Upper lobe of left lung (tissue), 6 donors: ENCODE measurements at places on chromosomes 6 and 20. TPM values are rescaled to one million over a fixed set of nuclear protein-coding genes. Genes with fewer than 3 reads are reported as not detected.

The BMP6 gene
- total RNA-seq: 4.5 TPM

The ANKRD66 gene
- 2.1 TPM for total RNA-seq

The XKR7 gene
- total RNA-seq: not detected

The PRICKLE4 gene
- total RNA-seq: 42.1 TPM

The CCN6 gene
- total RNA-seq: not detected

The SLC16A10 gene
- 8.7 TPM for total RNA-seq

The TTK gene
- total RNA-seq: 0.97 TPM

- no peak overlapping the region for H3K27ac ChIP-seq
- H3K27me3 ChIP-seq: no peaks in the 10 kb centered on the region
- no peaks in the 10 kb centered on the region for H3K4me1 ChIP-seq
- no peak for DNase-seq
Observed at GRCh38 chr20:35121186-35121585, 25.9 kb downstream of the EDEM2 start.

GRCh38 chr6:156190270-156190669 is 586.9 kb upstream of the ARID1B start:
- no peak for DNase-seq
- H3K27ac ChIP-seq: no peak overlapping the region
- no peaks in the 10 kb centered on the region for H3K36me3 ChIP-seq
- H3K4me1 ChIP-seq: no peaks in the 10 kb centered on the region
- no peak overlapping the region for H3K4me3 ChIP-seq
- H3K27me3 ChIP-seq: no peaks in the 10 kb centered on the region

DNA sequence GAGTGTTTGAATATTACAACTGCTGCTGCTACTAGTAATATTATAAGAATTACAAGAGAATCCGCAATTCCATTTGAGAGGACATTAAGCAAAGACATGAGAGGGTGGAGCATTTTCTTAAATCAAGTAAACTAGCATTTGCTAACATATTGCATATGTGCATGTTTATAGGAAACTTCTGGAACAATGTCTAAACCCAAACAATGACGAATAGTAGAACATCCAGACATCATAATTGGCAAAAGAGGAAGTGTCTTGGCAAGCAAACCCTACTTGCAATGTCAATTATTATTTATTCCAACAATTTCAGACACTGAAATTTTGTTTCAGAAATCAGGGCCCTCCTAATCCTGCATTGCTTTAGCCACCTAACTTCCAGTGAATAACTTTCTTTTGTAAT is 1155.3 kb upstream of the GJE1 start:
- H3K27ac ChIP-seq: no peak overlapping the region
- H3K4me3 ChIP-seq: no peak overlapping the region
- no peaks in the 10 kb centered on the region for H3K27me3 ChIP-seq
- H3K4me1 ChIP-seq: no peaks in the 10 kb centered on the region
- DNase-seq: no peak
- H3K36me3 ChIP-seq: no peaks in the 10 kb centered on the region

GRCh38 chr6:167107787-167108186 is 15.1 kb upstream of the CCR6 start:
- H3K27me3 ChIP-seq: no peaks in the 10 kb centered on the region
- no peaks in the 10 kb centered on the region for H3K36me3 ChIP-seq
- no peak for DNase-seq

- no peak overlapping the region for H3K4me3 ChIP-seq
- H3K27ac ChIP-seq: no peak overlapping the region
- no peaks in the 10 kb centered on the region for H3K36me3 ChIP-seq
- no peak for DNase-seq
Observed at GRCh38 chr6:146972546-146972945, 231.7 kb upstream of the STXBP5 start.

- no peak overlapping the region for H3K4me3 ChIP-seq
- H3K27ac ChIP-seq: no peak overlapping the region
- no peak for DNase-seq
- no peaks in the 10 kb centered on the region for H3K36me3 ChIP-seq
Observed at GRCh38 chr20:48064929-48065328, 279.6 kb upstream of the SULF2 start.

DNA sequence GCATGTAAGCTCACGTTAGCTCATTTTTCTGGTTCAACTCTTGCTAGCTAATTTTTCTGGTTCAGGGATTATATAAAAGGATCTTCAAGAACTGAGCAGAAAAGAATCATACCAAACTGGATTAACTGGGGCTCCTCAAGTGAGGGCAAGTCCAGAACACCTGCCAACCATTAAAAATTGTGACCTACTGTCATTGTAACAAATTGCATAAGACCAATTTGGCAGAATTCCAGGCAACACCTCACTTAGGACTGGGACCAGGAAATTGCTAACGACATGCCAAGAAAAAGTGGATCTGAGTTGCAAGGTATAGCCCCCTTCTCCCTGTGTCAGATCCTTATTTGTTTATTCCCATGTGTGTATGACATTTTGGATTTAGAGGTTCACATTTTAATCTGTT is 216.6 kb downstream of the HIVEP2 start:
- no peaks in the 10 kb centered on the region for H3K27me3 ChIP-seq
- H3K36me3 ChIP-seq: no peaks in the 10 kb centered on the region
- no peak overlapping the region for H3K27ac ChIP-seq

GRCh38 chr20:62918831-62919230 is 7.5 kb downstream of the DIDO1 start:
- DNase-seq: no peak
- H3K4me1 ChIP-seq: peaks cover 97% of the 10 kb centered on the region
- no peak overlapping the region for H3K27ac ChIP-seq
- H3K4me3 ChIP-seq: no peak overlapping the region
- H3K36me3 ChIP-seq: no peaks in the 10 kb centered on the region

GRCh38 chr6:125809570-125810170 is 18.9 kb downstream of the NCOA7 start:
- H3K36me3 ChIP-seq: no peaks in the 10 kb centered on the region
- no peak for DNase-seq
- no peak overlapping the region for H3K4me3 ChIP-seq
- no peaks in the 10 kb centered on the region for H3K27me3 ChIP-seq
- H3K27ac ChIP-seq: no peak overlapping the region

DNA sequence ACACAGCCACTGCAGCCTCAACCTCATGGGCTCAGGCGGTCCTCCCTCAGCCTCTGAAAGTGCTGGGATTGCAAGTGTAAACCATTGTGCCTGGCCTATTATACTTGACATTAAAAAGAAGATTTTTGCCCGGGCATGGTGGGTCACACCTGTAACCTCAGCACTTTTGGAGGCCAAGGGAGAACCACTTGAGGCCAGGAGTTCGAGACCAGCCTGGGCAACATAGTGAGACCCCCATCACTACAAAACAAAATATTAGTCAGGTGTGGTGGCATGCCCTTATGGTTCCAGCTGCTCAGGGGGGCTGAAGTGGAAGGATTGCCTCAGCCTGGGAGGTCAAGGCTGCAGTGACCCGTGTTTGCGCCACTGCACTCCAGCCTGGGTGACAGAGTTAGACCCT is 42.4 kb downstream of the FAM217A start:
- H3K27me3 ChIP-seq: no peaks in the 10 kb centered on the region
- H3K4me1 ChIP-seq: peaks cover 13% of the 10 kb centered on the region
- no peak overlapping the region for H3K4me3 ChIP-seq
- no peak overlapping the region for H3K27ac ChIP-seq
- DNase-seq: no peak

- no peaks in the 10 kb centered on the region for H3K36me3 ChIP-seq
- no peaks in the 10 kb centered on the region for H3K27me3 ChIP-seq
- DNase-seq: no peak
- no peak overlapping the region for H3K4me3 ChIP-seq
Observed at GRCh38 chr6:161068321-161068741, 76.8 kb downstream of the MAP3K4 start.

- H3K36me3 ChIP-seq: no peaks in the 10 kb centered on the region
- no peaks in the 10 kb centered on the region for H3K4me1 ChIP-seq
- no peak overlapping the region for H3K4me3 ChIP-seq
Observed at GRCh38 chr6:105452924-105453756, 50.3 kb upstream of the PREP start.

- H3K27me3 ChIP-seq: no peaks in the 10 kb centered on the region
- DNase-seq: no peak
- peak overlapping the region; percentile 98 for H3K27ac ChIP-seq
- H3K4me3 ChIP-seq: peak overlapping the region; percentile 94
Observed at GRCh38 chr20:8020314-8021079, 936 bp upstream of the TMX4 start.

DNA sequence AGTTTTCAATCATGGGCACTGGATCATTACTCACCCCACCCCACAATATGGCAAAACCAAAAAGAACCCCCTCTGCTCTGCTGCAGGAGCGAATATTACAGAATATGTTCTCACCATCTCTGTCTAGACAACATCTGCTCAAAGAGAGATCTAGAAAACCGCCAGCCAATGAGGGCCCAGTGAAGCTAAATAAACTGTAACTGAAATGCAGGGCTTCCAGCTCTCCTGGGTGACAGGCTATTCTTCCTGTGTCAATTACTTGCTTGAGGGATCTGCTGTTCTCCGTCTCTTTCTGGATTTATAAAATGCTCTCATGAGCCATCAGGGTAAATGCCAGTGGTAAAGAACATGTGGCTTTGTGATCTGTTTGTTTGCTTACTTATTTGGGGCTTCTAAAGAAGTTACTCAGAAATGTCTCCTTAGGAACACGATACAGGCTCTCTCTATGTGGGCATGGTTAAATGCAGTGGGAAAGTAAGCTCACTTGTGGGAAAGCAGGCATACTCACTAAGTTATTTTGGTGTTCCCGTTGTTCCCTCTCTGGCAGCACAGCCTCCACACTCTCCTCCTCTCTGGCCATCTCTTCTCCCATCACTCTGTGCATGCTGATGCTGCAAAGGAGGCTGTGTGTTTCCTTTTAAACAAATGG is 44.8 kb downstream of the TTI1 start:
- no peak overlapping the region for H3K4me3 ChIP-seq
- H3K36me3 ChIP-seq: peaks cover under 1% of the 10 kb centered on the region
- H3K4me1 ChIP-seq: peaks cover 69% of the 10 kb centered on the region
- no peak for DNase-seq
- H3K27me3 ChIP-seq: no peaks in the 10 kb centered on the region

DNA sequence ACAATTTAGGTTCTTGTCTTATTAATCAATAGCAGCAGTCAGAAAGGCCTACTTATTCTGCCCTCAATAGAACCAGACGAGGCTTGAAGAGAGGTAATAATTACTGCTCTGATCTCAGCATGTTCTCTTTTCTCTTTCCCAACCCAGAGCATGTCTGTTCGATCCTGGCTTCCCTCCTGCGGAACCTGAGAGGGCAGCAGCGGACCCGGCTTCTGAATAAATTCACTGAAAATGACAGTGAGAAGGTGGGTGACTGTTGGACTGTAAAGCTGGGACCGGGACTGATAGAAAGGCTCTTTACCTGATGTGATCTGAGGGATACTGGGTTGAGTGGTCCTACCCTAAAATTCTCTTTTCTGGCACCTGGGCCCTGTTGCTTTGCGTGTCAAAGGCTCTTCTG is 63.0 kb upstream of the VSTM2L start:
- DNase-seq: no peak
- H3K27me3 ChIP-seq: no peaks in the 10 kb centered on the region
- no peak overlapping the region for H3K27ac ChIP-seq
- no peak overlapping the region for H3K4me3 ChIP-seq
- no peaks in the 10 kb centered on the region for H3K4me1 ChIP-seq

DNA sequence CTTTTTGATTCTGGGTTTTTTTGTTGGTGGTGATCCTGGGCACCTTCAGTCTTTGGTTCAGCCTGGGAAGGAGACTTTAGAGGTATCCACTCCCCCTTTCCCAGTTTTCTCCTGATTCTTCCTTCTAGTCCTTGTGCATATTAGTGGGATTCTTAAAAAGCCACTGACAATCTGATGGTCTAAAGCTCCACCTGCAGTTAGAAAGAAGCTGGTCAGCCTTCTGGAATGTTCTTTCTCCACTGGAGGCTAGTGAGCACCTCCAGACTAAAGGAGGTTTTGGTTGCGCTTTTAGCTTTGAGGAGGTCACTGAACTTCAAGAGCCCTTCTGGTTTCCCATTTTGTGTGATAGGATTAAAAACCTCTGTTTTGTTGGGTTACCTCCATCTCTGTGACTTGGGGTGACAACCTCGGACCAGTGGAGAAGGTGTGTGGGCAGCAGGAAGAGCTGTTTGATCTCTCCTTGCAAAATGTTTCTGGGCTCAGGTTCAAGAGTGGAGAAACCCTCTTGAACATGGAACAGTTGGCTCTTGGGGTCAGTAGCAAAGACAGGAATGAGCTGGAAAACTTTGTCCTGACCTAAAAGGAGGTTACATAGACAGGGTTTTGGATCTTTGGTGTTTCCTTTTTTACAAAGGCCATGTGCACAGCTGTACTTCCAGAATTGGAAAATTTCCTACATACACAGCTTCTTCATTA is 29.0 kb downstream of the JARID2 start:
- peak overlapping the region; percentile 40 for H3K27ac ChIP-seq
- H3K27me3 ChIP-seq: no peaks in the 10 kb centered on the region
- H3K36me3 ChIP-seq: no peaks in the 10 kb centered on the region
- H3K4me3 ChIP-seq: no peak overlapping the region

GRCh38 chr20:59825944-59826759 is 107.3 kb downstream of the SYCP2 start:
- H3K36me3 ChIP-seq: no peaks in the 10 kb centered on the region
- DNase-seq: peak; percentile 68
- no peaks in the 10 kb centered on the region for H3K27me3 ChIP-seq

GRCh38 chr6:56382416-56382940 is 135.1 kb upstream of the COL21A1 start:
- no peak for DNase-seq
- no peaks in the 10 kb centered on the region for H3K4me1 ChIP-seq
- H3K4me3 ChIP-seq: no peak overlapping the region
- H3K27ac ChIP-seq: no peak overlapping the region
- H3K36me3 ChIP-seq: no peaks in the 10 kb centered on the region

DNA sequence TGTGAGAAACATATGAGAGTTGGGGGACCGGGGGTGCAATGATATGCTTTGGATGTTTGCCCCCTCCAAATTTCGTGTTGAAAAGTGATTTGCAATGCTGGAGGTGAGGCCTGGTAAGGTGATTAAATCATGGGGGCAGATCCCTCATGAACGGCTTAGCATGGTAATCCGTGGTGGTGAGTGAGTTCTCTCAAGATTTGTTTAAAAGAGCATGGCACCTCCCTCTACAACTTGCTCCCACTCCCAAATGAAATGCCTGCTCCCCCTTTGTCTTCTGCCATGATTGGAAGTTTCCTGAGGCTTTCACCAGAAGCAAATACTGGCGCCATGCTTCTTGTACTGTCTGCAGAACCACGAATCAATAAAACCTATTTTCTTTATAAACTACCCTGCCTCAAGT is 2.5 kb downstream of the DEK start:
- no peak for DNase-seq
- no peak overlapping the region for H3K4me3 ChIP-seq
- no peak overlapping the region for H3K27ac ChIP-seq
- H3K27me3 ChIP-seq: no peaks in the 10 kb centered on the region

GRCh38 chr6:16511723-16512489 is 249.4 kb downstream of the ATXN1 start:
- H3K36me3 ChIP-seq: no peaks in the 10 kb centered on the region
- H3K27me3 ChIP-seq: no peaks in the 10 kb centered on the region
- no peak for DNase-seq
- no peak overlapping the region for H3K27ac ChIP-seq
- no peak overlapping the region for H3K4me3 ChIP-seq
